Adipose tissue (tissue), 3 donors: ENCODE measurements at places on chromosomes 5 and 9. TPM values are rescaled to one million over a fixed set of nuclear protein-coding genes. Genes with fewer than 3 reads are reported as not detected.

The LCN10 gene
- 15.9 TPM for polyA plus RNA-seq

The C5orf63 gene
- 1.9 TPM for polyA plus RNA-seq

The GLE1 gene
- polyA plus RNA-seq = 10.6 TPM

The FSD1L gene
- polyA plus RNA-seq = 0.74 TPM

The KDM3B gene
- polyA plus RNA-seq = 14.2 TPM

The PCDHGB6 gene
- polyA plus RNA-seq = 1.0 TPM

The PRRT1B gene
- polyA plus RNA-seq = 0.34 TPM

The SCGB3A1 gene
- not detected for polyA plus RNA-seq

The G3BP1 gene
- polyA plus RNA-seq = 12.7 TPM

The ARL14EPL gene
- 0.22 TPM for polyA plus RNA-seq

The NTRK2 gene
- polyA plus RNA-seq = 11.7 TPM

The TAF11L5 gene
- polyA plus RNA-seq = not detected

The SLC1A3 gene
- polyA plus RNA-seq = 22.9 TPM

The LURAP1L gene
- 11.1 TPM for polyA plus RNA-seq
